ENCODE measurements at places on chromosomes 12 and 14. TPM values are rescaled to one million over a fixed set of nuclear protein-coding genes. Genes with fewer than 3 reads are reported as not detected.

ADAM20 gene
- total RNA-seq: 0.72 TPM

SLCO1C1 gene
- not detected for total RNA-seq

KCNJ8 gene
- not detected for total RNA-seq

DNA sequence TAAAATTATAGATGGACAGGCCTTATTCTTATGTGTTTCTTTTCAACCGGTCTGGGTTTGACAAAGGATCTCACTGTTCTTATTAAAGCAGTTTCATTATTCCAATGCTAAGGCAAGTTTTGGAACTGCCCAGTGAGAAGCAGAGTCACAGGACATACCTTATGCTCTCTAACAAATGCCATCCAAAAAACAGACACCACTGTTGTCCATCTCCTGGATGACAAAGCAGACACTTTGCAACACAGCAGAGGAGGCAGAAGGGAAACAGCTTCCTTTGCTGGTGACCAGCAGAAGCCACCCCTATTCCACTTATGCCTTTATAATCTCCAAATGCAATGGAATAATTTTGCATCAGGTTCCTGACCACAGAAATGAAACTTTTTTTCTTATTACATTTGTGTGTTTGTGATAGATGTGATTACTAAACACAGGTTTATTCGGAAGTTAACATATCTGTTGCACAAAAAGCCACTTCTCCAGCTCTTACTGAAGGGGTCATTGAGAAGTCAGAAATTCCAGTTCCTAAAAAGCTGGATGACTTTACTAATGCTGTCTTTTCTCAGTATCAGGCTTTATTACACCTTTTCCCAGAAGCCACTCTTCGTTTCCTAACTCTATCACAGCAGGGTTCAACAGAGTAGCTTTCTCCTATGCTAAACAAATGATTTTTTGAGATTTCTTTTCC is 115.6 kb downstream of the BTG1 start:
- H3K27me3 ChIP-seq: no peaks in the 10 kb centered on the region
- no peaks in the 10 kb centered on the region for H3K36me3 ChIP-seq
- H3K4me1 ChIP-seq: peaks cover 77% of the 10 kb centered on the region
- no peak for DNase-seq

DNA sequence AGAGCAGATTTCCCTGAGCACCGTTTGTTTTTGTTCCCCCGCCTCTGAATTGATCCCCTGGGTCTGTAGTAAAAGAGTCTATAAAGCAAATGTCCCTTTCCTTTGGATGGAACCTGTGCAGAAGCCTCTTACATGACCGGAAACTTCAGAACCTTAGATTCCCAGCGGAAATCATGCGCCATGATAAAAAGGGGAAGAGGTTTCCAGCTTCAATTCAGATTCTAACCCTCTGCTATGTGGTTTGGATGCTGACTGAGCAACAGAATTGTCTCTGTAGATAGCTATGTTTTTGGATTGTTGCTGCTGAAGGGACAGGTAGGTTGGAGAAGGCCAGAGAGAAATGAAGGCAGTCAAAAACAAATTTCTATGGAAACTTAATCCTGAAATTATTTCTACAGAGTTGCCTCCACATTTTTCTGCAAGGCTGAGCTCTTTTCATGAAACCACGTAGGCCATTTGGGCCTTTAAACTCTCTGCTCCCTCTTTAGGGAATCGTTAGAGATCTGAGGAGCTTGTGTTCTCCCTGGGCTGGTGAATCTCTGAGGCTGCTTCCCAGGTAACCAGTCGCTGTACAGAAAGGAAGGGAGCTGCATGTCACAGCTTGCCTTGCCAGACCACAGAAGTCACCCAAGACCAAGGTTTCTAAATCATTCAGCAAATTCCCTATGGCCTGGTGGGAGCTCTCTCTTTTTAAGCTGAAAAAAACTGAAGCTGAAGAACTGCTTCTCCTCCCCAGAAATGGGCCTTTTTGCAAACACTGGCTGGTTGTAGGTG is 28.7 kb upstream of the OR10P1 start:
- no peak overlapping the region for H3K4me3 ChIP-seq
- H3K27me3 ChIP-seq: no peaks in the 10 kb centered on the region
- no peaks in the 10 kb centered on the region for H3K36me3 ChIP-seq
- no peak overlapping the region for H3K27ac ChIP-seq

GRCh38 chr14:60510254-60510950 is 1.5 kb downstream of the SIX6 start:
- peaks cover 100% of the 10 kb centered on the region for H3K27me3 ChIP-seq
- DNase-seq: no peak
- no peak overlapping the region for H3K4me3 ChIP-seq
- H3K4me1 ChIP-seq: peaks cover 35% of the 10 kb centered on the region
- no peak overlapping the region for H3K27ac ChIP-seq

DNA sequence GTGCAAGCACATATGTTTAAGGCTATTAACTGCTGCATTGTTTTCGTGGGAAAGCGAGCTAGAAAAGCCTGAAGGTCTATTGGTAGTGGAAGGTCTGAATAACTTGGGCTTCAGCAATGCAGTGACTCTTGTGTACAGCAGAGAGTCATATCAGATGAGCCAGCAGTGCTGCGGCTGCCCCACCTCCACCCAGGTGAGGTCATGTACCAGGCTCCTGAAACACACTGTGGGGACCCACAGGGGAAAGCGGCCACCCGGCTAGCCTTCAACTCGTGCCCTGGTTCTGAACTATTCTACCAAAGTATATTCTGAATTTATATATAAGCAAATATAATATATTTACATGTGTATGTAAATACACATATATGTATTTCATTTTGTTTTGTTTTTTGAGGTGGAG is 12.7 kb upstream of the RAN start:
- H3K27me3 ChIP-seq: peaks cover 3% of the 10 kb centered on the region
- H3K4me3 ChIP-seq: no peak overlapping the region
- H3K36me3 ChIP-seq: no peaks in the 10 kb centered on the region
- DNase-seq: peak; percentile 56

All from stomach (tissue), 19 donors.